ENCODE measurements at places on chromosomes 1 and 21.

GRCh38 chr1:7671676-7672075 lies 99.4 kb upstream of the VAMP3 start:
- no peak for DNase-seq

DNA sequence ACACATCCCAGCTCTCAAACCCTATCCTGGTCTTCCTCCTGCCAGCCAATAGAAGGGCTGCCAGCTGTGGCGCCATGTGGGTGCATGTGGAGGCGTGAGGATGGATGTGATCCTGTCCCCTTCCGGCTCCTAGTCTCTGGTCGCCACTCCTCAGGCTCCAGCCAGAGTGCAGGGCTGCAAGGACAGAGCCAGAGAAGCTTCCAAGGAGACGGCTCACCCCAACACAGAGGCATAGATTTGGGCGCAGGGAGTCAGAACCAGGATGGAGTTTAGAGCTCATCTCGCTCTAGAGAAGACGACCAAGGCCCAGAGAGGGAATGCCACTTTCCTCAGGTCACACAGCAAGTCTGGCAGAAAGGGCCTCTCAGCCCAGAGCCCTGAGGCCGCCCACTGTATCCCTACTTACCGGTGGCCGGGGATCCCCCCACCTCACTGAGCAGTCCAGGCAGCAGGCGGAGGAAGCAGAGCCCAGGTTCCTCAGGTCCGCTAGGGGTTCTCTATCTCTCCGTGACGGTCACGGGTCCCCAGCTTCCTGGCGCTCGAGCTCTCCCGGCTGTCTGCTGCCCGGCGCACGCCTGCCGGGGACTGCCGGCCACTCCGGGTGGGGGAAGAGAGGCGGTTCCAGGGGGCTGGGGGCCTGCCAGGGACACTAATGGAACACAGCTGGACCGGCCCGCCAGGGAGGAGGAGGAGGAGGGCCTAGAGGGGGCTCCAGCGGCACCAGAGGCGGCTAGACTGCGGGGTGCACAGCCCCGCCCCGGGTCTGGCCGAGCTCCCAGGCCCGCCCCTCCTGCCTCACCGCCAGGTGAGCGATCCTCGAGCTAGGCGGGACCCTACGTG lies at the start of gene COL16A1:
Gene COL16A1, minus strand, starts transcription at position 587 of the 840 bp plus-strand sequence. CDS start 1,824 bp downstream, outside the sequence.
- DNase-seq: no peak

DNA sequence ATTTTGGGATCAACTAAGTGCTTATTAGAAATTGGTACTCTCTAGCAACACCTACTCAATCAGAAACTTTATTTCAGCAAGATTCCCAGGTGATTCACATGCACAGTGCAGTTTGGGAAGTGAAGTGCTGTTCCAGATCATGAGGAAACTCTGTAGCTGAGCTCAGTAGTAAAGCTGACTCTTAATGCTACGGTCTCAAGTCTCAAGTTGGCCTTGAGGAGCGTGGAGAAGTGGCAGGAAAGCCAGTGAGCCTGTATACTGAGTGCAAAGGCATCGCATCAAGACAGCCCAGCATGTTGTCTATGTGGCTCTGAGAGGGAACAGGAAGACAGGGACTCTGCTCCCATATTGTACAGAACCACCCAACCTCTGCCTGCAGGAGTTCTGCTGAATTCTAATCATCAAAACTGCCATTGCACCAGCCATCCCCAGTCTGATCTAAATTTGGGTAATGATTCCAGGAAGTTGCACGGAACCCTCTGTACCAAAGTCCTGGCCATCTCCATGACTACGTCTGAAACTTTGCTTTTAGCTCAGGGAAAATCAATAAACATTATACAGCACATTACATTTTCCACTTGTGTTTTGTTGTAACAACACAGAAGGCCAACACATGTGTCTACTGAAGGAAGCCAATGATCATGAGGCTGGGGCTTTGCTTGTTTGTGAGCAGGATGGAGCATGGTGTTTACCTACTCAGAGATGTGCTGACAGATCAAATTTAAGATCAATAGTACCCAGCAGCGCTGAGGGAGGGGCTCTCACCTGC lies 105.1 kb upstream of the TLR5 start:
- no peak for DNase-seq

DNA sequence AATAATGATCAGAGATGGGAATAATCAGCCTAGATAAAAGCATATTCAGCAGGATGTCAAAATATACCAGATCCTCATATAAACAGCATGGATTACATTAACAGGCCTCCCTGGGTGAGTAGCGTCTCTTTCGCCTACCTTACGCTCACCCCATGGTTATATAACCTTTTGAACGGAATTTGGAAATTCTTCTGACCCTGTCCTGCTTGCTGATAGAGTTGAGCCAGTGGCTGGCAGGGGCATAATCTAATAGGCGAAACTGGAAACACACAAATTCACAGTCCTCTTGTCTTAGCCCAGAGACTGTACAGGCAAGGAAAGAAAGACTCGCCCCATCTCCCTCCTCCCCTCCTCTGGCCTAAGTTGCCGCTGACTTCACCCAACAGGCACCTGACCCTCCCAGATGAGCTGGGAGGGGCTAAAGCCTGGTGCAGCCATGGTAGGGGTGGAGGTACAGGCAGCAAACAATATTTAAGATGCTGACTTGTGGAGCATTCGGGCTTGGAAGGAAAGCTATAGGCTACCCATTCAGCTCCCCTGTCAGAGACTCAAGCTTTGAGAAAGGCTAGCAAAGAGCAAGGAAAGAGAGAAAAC lies at the start of gene ANGPTL7:
Gene ANGPTL7, plus strand, starts transcription at position 498 of the 594 bp plus-strand sequence. CDS start 225 bp downstream, outside the sequence.
- no peak for DNase-seq

DNA sequence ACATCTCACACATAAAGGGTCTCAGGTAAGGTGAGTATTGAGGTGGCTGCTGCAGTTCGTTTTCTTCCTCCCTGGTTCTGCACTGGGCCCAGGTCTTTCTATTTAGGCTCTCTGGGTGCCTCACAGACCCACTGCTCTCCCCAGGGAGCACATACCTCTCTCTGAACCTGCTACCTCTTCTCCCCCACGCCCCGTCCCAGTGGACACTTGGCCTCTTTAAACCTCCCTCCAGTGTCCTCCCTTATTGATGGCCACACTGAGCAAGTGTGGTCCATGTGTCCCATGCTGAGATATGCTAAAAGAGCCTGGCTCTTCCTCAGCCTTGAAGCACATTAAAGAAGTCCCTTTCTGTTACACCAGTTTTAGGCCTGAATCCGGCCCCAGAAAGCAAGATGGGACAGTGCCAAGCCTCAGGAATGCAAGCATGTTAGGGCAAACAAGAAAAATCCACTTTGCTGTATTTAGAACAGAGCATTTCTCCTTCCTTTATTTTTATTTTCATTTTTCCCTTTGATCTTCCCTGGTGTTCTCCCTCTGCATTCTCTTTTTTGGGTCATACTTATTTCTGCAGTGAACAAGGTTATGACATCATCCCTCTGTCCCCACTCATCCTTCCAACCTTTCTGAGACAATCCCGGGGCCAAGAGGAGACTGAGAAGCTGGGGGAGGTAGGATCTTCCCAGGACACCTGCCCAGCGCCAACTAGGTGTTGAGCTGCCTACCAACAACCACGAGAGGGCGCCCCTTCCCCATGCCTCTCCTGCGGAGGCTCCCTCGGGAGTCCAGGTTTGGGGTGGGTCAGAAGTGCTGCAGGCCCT lies 5.0 kb upstream of the CHI3L2 start:
- DNase-seq: peak; percentile 65
